ENCODE measurements at places on chromosomes 3 and 15. TPM values are rescaled to one million over a fixed set of nuclear protein-coding genes. Genes with fewer than 3 reads are reported as not detected.
A peak's percentile ranks its signal among the peaks of the same experiment; 100 is the strongest.

GRCh38 chr3:81837071-81837593 is 75.7 kb upstream of the GBE1 start:
- DNase-seq, result no peak

GRCh38 chr3:66107855-66108254 is 69.1 kb upstream of the MAGI1 start:
- peak; percentile 8 for DNase-seq

DNA sequence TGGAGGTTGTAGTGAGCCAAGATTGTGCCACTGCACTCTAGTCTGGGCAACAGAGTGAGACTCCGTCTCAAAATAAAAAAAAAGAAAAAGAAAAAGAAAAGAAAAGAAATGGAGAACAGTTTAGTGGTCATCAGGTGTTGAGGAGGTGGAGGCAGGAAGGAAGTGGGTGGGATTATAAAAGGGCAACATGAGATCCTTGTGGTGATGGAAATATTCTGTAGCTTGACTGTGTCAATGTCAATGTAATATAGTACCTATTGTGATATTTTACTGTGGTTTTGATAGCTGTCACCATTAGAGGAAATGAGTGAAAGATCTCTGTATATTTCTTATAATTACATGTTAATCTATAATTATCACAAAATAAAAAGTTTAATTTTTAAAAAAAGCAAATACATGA is 60.8 kb downstream of the TRAT1 start:
- no peak for DNase-seq

The MST1R gene
- 5.3 TPM for polyA plus RNA-seq

The GP9 gene
- not detected for polyA plus RNA-seq

The CCR3 gene
- not detected for polyA plus RNA-seq

Measured in hepatocyte (in vitro differentiated cells).